ENCODE measurements at places on chromosomes 3 and 15.
A peak's percentile ranks its signal among the peaks of the same experiment; 100 is the strongest.

DNA sequence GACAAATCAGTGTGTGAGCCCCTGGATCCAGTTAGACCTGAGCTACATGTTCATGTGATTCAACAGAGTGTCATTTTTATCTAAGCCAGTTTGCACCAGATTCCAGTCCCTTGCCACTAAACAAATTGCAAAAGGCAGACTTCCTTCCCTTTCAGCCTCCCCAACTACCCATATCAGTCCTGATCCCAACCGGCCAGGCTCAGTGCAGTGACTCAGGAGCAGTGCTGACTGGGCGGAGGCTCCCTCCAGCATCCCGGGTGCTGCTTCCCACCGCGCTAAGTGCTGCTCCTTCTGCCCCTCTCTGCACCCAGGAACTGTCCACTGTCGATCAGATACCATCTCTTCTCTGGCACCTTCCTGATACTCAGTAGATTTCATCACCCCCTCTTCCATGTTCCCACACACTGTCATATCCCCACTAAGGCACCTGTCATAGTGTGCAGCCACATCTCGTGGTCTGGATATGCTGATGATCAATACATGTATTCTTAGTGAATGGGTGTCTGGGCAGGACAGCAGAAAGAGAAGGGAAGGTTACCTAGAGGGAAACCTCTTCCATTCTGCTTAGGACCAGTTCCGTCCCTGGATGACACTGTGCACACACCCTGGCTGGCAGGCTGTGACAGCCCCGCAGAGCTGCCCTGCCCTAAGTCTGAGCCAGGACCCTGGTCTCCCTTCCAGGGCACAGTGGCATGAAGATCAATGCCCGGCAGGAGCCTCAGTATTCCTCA is 108.8 kb upstream of the RAD18 start:
- DNase-seq = no peak

GRCh38 chr15:86236356-86237110 is 156.9 kb downstream of the AGBL1 start:
- no peak for DNase-seq

- DNase-seq = peak; percentile 54
Measured at GRCh38 chr3:160078533-160078932, 89.9 kb downstream of the IL12A start.

DNA sequence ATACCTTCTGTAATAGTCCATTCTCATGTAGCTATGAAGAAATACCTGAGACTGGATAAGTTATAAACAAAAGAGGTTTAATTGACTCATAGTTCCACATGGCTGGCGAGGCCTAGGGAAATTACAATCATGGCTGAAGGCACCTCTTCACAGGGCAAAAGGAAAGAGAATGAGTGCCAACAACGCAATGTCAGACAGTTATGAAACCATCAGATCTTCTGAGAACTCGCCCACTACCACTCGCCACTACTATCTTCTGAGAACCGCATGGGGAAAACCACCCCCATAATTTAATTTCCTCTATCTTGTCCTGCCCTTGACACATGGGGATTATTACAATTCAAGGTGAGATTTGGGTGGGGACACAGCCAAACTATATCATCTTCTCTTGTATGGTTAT is 406.8 kb upstream of the CBLB start:
- no peak for DNase-seq

- no peak for DNase-seq
Measured at GRCh38 chr15:49877873-49878521, 241.0 kb downstream of the ATP8B4 start.

- DNase-seq = no peak
Measured at GRCh38 chr3:172787746-172788145, 37.2 kb downstream of the ECT2 start.

All from NCI-H524 (cell line).